EL (cell line): ENCODE measurements at places on chromosomes 6 and 20.

DNA sequence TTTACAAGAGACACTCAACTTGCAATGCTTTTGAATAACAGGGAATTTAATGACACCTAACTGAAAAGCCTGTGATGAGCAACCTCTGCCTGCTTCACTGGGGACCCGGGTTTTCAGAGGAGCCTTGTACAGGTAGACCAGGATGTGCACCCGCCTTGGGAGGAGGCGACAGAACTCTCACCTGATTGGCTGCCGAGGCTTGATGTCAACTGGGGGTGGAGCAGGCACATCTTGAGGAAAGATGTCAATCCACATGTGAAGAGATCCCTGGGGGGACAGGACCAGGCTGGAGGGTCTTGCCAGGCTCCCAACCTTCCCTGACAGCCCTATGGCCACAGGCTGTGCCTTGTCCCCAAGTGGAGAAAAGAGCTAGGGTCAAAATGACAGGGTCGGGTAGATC is 19.8 kb downstream of the ERGIC3 start:
- DNase-seq: no peak

- peak; percentile 97 for DNase-seq
Measured at GRCh38 chr6:42200035-42200434, 5.3 kb upstream of the GUCA1B start.

DNA sequence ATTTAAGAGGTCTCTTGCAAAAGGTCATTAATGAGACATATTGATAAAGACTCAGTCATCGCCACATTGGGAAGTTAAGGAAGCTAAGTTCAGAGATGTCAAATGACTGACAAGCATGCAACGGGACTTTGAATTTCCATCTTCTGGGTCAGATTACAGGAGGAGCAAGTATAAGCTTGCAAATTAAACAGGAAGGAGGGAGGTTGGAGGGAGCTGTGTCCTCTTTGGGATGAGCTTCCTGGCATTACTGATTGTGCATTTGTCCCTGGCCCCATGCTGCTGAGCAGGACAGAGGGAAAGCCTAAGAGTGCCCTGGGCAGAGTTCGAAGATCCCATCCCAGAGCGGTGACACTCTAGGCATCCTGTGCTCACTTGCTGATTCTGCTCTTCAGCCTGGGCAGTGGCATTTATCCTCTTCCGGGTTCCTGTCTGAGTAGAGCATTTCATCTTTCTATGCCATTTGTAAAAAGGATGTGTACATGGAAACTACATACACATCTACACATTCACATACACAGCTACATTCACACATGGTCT is 40.5 kb downstream of the SLC22A1 start:
- no peak for DNase-seq

GRCh38 chr6:95848717-95849116 is 167.1 kb upstream of the FUT9 start:
- DNase-seq: no peak

DNA sequence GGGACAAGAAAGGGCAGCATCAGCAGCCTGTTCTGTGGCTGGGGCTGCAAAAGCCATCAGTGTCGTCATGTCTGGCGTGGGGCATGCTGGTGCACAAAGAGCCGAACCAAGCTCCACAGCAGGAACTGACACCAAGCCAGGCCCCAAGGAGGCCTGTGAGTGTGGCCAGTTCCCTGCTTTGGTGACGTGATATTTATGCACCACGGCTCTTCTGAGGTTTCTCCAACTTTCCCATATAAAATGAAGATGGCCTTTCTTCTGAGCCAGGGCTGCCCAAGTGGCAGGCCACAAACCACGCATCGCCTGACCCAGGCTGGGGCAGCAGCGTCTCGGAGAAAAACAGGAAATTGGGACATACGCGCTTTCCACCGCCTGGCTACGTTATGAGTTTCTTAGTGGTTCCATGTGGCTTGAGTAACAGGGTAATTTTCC is 109.9 kb downstream of the RIN2 start:
- DNase-seq: no peak

DNA sequence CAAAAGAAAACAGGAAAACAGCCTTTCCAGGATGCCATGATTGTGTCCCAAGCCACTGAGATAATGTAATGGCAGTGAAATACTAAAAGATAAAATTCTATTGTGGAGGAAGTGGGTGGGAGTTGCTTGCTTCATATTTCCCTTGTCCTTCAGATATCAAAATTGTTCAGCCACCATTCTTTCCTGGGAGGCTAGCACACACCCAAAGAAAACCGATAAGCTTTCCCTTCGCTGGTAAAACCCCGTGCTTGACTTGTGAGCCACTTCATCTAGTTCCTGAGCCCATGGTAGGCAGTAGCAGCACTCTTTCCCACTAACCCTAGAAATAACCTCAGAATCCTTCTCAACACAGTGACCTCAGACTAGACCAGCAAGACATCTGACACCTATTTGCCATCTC is 357.4 kb upstream of the PLCB4 start:
- DNase-seq: no peak

GRCh38 chr20:7571101-7571500 is 369.2 kb downstream of the HAO1 start:
- no peak for DNase-seq

DNA sequence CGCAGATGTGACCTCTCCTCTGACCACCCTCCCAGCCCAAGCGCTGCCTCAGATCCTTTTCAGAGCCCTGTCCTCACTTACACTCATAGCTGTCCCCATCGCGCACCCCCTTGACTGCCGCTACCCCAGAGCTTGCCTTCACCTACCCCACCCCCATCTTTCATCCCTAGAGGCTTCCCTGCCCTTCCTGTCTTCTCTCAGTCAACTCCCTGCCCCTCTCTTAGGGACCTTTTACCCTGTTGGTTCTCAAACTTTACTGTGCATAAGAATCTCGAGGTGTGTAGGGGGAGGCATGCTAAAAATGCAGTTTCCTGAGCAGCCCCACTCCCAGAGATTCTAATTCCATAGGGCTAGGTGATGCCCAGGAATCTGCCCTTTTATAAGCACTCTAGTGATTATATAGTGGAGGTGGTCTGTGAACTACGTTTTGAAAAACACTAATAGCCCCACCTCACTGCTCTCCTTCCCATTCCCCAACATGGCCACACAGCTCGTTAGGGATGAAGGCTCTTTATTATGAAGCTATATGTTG is 725 bp downstream of the TM9SF4 start:
- no peak for DNase-seq

DNA sequence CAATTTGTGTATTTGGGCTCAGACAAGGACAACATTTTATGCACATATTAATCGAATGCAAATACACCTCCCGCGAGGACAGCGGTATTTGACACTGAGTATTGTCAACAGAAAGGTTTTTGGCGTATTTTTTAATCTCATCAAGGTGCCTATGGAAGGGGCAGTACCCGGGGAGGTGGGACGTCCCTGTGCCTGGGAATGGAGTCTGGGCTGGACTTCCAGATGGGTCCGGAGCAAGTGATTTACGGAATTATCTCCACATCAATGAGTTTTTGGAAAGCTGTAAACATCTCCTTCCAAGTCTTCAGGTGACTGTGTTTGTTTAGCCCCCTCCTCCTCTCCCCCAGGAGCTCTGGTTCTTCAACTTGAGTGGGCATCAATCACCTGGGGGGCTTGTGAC is 39.8 kb downstream of the PRR18 start:
- no peak for DNase-seq

DNA sequence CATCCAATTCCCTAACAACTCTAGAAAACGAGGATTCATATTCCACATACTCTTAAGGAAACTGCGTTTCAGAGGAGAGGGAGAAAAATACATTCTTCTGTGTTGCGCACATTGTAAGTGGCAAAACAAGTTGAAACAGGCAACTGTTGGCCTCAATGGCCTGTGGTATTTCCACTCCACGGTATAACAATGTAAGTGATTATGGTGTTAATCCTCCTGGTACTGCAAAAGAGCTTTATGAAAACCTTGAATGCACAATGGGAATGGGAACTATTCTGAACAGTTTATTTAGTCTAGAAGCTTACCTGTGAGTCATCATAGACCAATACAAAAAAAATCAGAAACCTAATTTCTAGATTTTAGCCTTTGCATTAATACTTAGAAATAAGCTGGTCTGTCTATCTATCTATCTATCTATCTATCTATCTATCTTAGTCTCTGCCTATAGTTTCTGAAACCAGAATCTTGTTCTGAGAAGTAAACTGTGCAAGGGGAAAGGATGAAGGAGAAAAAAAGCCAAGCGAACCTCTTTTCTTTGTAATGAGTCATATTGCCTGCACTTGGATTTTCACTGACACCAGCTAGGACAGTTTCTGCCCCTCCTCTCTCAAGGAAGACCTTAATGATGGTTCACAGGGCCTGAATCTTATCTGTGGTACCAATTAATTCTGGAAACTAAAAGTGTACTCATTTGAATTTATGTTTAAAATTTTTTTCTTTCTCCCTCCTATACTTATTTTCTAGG is 101.5 kb downstream of the RNF144B start:
- DNase-seq: peak; percentile 17

DNA sequence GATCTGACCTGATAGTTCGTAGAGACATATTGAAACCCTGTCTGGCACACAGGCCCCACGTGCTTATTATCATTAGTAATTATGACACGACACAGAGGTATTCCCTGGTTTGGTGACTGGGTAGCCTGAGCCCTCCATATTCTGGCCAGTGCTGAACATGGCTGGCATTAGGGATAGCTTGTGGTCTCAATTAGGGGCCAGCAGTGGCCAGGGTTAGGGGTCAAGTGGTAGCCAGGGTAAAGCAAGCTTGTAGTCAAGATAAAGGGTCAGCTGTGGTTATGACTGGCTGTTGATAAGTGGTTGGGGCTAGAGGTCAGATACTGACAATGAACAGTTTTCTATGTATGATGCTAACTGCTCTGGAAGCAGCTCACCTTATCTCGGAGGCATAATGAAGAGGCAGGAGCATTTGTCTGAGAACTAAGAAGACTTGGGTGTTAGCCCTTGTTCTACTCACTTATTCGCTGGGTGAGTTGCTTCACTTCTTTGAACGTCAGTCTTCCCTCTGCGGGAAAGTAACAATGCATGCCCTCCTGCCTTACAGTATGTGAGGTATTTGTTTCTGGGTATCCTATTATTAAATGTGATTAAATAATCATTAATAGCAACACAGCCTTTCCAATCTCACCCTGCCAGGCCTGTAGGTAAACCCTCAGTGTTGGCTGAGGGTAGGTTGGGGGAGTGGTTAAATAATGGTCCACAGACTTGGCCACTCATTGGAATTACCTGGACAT is 66.7 kb downstream of the VEGFA start:
- DNase-seq: peak; percentile 50

GRCh38 chr6:88512951-88513350 is 346.8 kb upstream of the CNR1 start:
- DNase-seq: no peak

GRCh38 chr6:55902796-55903195 is 27.4 kb upstream of the BMP5 start:
- DNase-seq: peak; percentile 23

DNA sequence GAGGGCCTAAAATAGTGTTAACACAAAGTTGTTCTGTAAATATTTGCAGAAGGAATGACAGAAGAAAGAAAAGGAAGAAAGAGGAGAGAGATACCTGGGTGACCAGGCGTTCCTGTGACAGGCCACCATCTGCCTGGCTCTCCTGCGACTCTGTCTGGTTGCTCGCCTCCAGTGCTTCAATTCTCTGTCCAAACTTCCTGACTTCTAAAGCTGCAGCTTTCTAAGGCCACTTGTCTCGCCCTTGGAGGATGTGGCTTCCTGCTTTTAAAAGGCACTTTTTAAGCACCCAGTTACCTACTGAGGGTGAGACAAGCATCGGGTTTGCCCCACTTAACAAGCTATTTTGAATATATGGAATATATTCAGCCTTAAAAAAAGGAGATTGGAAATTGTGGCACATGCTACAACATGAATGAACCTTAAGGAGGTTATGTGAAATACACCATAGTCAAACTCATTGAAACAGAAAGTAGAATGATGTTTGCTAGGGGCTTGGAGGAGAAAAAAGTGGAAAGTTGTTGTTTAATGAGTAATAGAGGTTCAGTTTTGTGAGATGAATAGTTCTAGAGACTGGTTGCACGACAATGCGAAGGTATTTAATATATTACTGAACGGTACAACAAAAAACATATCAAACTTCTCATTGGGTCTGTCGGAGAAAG is 32.8 kb downstream of the VIP start:
- DNase-seq: no peak

- DNase-seq: no peak
Measured at GRCh38 chr6:111198841-111199240, 111.5 kb downstream of the SLC16A10 start.
